ENCODE measurements at places on chromosomes 13 and 19.

GRCh38 chr13:113907635-113908617, 44.0 kb upstream of the GAS6 start:
- peak; percentile 54 for DNase-seq

DNA sequence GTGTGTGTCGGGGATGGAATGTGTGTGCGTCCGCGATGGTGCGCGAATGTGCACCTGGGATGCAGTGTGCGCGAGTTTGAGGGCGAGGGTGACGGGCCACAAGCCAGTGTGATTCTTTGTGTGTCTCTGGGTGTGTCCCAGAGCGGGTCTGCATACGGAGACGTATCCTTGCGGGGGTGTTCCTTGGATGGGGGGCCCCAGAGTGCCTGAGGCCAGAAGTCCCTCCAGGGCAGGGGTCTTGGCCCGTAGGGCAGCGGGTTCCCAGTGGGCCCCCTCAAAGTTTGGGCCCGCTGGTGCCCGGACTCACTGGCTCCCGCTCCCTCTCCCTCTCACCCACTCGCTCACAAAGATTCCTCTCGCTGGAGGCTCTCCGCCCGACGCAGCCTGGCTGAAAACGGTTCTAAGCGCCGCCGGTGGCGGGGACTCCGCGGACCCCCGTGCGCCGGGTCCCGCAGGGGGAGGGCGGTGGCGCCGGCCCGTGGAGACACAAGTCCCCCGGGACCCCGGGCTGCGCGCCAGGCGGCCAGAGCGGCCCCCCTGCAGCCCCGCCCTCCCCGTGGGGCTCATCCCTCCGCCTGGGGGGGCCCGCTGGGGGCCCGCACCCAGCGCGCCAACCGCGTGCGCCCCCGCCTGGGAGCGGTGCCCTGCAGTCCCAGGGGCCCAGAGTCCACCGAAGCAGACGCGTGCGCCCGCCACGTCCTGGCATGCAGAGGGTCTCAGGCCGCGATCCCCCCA, 886 bp downstream of the CRLF1 start:
- DNase-seq: no peak

GRCh38 chr13:29067306-29067945, 247.3 kb downstream of the MTUS2 start:
- no peak for DNase-seq

DNA sequence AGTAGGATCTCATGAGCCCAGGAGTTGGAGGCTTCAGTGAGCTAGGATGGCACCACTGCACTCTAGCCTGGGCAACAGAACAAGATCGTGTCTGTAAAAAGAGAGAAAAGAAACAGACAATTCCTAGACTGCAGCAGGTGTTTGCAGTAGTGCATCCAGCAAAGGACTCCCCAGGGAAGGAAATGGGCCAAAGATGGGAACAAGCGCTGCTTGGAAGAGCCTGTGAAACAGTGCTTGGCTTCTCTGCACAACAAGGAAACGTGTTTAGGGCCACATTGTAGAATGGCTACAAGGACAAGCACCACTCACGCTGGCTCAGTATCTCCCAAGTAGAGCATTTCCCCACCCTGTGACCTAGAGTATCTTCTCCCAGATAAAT, 35.5 kb upstream of the LDLR start:
- DNase-seq: no peak

- DNase-seq: no peak
Observed at GRCh38 chr19:15112385-15112784, 5.2 kb downstream of the SYDE1 start.

DNA sequence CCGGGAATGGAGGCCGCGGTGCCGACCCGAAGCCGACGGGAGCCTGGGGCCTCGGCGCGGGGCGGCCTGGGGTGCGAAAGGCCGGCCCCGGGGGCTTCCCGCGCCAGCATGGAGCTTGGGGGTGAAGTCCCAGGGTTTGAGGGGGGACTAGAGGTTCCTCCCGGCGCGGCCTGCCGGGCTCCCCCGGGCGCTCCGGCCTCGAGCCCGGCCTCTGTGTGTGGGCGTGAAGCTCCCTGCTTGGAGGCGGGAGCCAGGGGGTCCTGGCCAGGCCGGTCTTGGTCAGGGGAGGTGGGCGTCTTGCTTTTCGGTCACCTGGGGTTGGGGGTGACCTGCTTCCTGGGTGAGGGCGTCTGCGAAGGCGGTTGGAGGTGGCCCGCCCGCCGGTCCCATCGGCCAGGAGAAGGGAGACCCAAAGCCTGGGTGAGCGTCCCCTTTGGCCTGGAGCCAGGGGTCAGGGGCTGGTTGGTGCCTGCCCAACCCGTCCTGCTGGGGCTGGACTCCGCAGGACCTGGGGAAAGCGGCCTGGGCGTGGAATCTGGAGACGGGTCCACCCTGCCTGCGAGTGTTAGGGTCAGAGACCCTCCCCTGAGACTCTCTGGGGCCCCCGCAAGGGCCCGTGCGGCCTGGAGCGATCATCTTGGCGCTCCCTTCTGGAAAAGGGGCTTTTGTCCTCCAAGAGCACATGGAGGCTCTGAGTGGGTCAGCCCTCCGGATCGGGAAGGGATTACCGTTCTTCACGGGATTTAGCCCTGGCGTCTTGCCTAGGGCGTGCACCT, 535 bp downstream of the BSG start:
- DNase-seq: no peak

DNA sequence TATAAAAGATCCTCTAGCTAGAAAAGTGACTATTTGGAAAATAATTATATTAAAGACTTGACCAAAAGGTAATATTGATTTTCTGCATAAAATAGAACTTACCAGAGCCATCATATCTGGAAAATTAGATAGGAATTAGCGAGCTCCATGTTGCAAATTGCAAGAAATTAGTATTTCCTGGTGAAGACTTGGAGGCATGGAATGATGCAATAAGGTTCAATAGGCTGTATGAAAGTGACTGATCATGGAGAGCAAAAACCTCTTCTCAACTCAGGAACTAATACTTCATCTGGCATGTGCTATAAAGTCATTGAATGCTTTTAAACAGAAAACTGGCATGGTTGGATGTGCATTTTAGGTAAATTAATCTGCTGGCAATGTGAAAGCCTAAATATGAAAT, 66.3 kb upstream of the UFM1 start:
- no peak for DNase-seq

DNA sequence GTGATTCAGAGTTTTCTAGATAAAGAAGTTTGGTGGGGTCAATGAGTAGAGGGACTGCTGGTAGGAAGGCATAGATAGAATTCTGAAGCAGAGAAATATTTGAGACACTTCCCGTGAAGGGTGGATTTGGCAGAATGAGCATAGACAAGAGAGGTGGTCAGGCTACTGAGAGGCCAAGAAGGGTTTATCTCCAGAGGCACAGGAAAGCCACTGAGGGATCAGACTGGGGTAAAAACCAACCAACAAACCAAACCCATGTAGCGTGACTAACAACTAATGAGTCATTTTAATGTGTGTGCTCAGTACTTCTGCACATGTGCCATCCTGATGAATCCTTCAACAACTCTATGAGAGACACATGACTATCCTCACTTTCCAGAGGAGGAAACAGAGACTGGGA, 60.0 kb upstream of the SERP2 start:
- DNase-seq: no peak

DNA sequence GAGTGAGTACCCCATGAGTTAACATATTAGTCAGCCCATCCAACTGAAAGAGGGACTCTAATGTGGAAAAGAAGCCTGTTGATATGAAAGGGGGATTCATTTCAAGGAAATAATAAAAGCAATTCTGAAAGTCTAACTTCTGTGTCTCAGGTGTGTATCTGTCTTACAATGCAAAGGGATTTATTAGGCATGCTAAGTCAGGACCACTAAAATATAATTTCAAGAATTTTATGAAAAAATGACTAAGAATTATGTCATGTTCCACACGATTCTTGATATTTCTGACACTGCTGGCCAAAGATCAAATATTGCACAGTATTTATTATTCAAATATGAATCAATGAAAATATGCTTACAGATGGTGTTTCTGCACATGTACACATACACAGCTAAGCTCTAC, 130.8 kb downstream of the KLF12 start:
- DNase-seq: no peak

DNA sequence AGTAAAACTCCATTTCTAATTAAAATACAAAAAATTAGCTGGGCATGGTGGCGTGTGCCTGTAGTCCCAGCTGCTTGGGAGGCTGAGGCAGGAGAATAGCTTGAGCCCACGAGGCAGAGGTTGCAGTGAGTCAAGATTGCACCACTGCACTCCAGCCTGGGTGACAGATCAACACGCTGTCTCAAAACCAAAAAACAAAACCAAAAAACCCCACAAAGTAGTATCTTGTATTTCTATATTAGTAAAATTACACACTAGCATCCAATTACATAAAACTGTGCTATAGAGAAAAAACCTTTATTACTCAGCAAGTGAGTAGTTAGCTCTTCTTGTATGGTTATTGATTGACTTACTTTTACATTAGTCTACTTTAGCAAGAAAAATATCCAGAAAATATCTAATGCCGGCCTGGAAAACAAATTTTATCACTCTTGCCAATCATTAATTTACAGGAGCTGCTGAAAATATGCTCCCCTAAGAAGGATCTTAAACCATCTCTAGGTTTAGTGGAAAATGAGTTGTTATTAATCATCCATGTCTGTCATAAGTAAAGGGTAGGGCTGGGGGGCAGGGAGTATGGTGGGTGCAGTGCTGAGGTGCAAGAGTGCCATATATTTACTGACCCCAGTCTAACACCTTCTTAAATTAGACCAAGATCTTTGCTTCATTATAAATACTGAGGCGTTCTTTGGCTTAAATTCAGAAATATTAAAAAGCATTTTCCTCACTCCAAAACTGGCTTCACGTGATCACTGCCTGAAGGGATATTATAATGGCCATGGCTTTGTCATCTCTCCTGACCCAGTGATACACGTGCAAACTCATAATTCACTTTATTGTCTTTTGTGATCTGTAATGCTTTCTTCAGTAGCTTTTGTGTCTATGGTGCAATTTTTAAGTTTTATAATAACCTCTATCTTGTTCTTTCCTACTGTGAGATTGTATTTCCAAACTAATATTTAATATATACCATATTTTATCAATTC, 44.1 kb downstream of the UBL3 start:
- no peak for DNase-seq

- DNase-seq: no peak
Observed at GRCh38 chr13:44074611-44075010, 194.9 kb downstream of the LACC1 start.

DNA sequence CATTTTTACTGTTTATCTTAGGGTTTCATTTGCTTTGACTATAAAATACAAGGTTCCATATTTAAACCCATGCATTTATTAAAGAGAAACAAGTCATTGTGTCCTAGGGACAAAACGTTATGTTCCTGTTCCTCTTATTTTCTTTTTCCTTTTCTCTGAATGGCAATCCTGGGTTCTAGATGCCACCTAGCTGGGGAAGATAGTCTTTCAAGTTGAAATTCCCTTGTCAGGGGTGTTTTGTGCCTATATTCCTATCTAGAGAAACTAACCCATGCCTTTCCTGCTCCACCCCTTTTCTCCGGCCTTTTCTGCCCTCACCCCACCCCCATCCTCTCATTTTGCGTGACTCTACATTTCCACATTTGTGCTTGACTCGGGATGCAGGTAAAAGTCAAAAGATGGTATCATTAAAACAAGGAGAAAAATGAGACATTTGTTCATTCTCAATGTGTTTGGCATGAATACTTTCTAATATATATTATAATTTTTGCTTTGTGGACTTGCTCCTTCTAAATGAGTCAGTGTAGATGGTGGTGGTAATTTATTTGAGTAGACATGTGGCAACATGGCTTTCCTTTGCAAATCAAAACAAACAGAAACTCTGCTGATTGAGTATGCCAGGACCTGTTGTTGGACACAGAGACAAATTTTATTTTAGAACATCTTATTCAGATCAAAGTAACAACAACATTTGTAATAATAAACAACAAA, 26.8 kb upstream of the STARD13 start:
- DNase-seq: no peak

- DNase-seq: no peak
Observed at GRCh38 chr13:112574834-112575613, 12.9 kb downstream of the TUBGCP3 start.

DNA sequence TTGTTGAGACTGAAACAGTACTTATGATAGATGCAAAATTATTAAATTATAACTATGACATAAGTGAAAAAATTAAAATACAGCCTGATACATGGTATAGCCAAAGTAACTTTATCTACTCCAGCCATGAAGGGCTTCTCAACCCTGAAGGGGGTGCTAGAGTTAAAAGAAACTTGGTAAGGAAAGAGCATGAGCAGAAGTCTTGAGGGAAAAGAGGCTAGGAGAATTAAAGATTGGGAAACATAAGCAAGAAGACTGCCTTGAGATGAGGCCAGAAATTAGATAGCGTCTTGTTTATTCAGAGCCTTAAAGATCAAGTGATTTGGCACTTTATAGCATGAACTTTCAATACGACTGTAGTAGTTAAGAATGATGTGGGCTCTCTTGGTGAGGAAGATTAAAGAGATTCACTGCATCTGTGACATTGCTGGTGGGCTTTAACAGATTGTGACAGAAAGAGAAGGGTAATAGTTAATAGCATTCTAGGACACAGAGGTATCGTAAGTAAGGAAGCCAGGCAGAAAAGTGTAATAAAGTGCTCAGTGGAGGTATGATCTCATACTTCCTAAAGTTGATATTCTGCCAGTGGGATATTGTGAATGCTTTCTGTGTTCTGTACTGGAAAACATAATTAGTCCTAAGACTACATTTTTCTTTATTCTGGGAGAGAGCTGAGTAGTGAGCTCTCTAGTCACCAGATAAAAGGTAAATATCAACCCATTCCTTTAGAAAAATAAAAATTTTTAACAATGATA, 385.4 kb upstream of the PRR20A start:
- no peak for DNase-seq

- no peak for DNase-seq
Observed at GRCh38 chr13:110424569-110425443, 117.7 kb downstream of the COL4A2 start.

- no peak for DNase-seq
Observed at GRCh38 chr13:28622286-28622685, 36.6 kb upstream of the POMP start.

- no peak for DNase-seq
Observed at GRCh38 chr19:55080121-55080967, 4.7 kb downstream of the EPS8L1 start.

DNA sequence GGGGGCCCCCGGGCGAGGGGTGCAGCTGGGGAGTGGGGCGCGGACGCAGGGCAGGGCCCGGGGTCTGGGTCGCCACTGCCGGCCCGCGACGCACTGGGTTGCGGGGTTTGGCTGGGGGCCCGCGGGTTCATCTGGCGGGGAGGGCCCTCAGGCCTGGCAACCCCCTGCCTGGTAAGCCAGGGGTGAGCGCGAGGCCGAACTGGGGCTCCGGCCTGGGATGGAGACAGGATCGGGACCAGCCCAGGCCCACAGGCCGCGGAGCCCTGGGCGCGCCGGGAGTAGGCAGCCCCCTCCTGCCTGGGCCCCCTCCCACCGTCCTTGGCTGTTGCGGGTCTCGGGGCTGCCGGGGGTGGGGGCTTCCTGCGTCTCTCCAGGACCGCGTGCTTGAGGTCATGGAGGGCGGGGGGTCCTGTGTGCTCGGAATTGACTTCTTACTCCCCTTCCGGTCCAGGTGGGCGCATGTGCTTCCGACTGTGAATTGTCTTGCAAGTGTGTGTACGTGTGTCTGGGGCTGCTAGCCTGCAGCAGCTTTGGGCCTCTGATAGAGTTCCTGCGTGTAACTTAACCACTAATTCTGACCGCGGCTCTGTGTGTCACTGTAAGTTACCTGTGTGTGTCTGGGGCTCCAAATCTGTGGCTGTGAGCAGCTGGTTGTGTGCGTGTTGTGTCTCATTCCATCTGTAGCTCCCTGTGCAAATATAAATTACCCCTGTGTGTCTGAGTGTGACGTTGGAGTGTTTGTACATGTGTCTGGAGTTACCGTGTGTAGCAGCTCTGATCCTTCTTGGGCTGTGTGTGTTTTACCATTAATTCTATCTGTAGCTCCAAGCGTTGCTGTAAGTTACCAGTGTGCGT, 751 bp downstream of the GRAMD1A start:
- no peak for DNase-seq

- DNase-seq: no peak
Observed at GRCh38 chr13:24688950-24689349, 8.7 kb downstream of the ATP12A start.
